ENCODE measurements at places on chromosomes 13 and 19. TPM values are rescaled to one million over a fixed set of nuclear protein-coding genes. Genes with fewer than 3 reads are reported as not detected.

LILRB2 gene
- not detected for total RNA-seq

BEST2 gene
- not detected for total RNA-seq

WDR87 gene
- total RNA-seq = not detected

- DNase-seq = no peak
Measured at GRCh38 chr13:49836516-49836915, 44.0 kb upstream of the KPNA3 start.

DNA sequence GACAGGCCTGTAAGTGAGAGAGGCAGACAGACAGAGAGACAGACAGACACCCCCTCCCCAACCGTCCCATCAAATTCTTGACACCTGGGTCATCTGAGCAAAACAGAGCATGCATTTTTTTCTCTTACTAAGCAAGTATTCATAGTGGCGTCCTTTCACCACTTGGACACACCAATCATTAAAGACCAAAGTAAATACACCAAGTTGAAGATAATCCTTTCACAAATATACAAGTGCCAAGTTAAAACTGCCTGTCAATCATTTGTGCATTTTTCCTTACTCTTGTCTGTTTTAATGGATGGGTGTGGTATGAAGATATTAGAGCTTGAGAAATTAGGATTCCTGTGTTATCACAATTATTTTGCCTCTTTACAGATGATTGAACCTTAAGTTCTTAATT lies 337.3 kb downstream of the ATP8A2 start:
- DNase-seq = peak; percentile 1

- no peak for DNase-seq
Measured at GRCh38 chr13:75135325-75135825, 346.6 kb downstream of the TBC1D4 start.

GRCh38 chr19:16600824-16601223 lies 27.2 kb downstream of the MED26 start:
- DNase-seq = no peak

DNA sequence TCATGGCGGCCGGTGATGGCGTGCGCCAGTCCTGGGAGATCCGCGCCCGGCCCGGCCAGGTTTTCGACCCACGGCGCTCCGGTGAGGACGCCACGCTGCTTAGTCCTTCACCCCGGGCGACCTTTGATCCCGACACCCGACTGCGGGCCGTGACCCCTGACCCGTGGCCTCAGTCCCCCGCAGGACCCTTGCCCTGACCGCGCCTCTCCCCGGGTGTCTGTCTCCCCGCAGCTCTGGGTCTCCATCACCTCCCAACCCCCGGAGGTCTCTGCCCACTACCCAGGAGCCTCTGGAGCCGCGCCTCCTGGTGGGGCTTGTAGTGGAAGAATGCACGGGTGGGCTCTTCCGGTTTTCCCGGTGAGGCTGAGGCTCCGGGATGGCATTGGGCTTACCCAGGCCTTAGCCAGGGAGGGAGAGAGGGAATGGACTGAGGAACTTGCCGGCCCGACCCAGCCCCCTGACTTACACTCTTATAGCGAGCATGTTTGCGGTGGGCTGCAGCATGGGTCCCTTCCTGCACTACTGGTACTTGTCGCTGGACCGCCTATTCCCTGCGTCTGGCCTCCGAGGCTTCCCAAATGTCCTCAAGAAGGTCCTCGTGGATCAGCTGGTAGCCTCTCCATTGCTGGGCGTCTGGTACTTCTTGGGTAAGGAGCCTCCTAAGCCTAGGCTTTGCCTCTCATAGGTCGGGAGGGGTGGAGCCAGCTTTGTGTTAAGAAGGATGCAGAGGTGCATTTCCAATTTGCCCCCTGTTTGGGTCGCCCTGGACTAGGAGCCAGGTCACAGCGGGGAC lies 566 bp downstream of the MPV17L2 start:
- no peak for DNase-seq

DNA sequence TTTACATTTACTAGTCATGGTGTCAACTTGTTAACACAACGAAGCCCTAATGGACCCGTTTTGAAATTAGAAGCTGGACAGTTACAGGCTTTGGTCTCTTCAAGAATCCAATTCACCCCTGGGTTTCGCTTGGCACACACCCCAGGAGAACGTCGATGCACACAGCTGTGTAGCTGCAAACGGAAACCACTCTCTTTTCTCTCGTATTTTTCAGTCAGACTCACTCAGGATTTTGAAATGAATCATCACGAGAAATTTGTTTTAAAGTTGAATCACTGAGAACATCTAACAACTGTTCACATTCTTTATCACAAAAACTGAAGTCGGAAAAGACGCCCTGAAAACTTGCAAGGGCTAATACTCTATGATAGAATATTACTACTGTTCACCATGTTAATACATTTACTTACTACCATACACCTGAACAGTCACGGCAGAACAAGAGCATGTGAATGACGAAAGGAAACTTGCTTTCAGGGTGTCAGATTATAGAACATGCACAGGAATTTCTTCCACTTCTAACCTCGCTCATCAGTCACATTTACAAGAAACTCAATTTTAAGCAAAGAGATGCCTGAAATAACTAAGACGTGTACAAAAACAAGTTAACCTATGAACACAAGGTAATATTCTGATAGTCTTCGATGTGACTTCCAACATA lies 4.7 kb downstream of the PNMA8A start:
- no peak for DNase-seq

DNA sequence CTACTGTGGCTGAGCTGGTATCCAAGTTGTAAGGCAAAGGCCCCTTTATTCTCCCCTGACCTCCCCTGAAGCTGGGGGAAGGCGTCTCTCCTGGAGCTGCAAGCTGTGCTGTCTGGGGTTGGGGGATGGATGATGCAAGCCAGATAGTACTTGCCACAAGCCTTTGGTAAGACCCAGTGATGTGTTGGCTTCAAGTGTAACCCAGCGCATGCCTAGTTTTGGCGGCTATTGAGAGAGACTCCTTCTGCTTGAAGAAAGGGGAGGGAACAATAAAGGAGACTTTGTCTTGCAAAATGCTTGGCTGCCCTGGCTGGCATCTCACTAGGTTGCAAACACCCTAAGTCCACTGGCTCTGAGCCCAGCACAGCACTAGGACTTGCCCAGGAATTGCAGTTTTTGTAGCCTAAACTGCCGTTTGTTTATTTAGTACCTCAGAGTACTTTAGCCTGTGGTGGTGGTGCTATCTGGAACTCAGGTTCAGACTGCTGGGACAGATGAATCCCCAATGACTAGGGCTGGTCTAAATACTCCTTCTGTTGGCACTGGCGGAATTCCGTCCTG lies 108.2 kb downstream of the TNFSF13B start:
- DNase-seq = no peak

- no peak for DNase-seq
Measured at GRCh38 chr19:16541526-16542044, 652 bp downstream of the CHERP start.

DNA sequence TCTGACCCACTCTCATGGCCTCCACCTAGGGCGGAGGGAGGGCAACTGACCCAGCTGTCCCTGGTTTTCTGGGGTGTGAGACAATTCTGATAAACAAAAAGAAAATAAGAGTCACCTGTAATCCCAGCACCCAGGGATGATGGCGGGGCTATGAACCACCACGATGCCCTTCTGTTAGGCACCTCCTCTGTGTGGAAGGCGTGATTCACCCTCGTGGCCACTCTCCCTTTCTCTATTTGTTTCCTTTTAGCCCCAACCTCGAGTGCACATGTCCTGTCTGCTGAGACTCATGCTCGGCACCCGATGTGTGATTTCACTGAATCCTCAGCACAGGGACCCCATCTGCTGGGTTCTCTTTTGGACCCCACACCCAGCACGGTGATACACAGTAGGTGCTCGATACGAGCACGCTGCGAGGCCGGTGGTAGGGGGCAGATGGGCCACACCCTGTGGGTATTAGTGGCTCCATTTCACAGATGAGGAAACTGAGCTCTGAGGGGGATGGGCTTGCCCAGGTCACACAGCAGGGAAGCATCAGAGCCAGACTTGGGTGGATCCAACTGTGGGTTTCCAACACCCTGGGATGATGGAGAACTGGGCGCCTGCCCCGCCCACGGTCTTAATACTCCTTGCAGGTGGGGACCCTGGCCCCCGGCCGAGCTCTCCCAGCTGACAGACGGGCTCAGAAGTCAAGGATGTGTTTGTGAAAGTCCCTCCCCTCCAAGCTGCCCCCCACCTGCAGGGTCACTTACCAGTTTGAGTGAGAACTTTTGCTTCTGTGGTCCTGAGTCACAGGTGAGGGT lies 24.9 kb downstream of the VRK3 start:
- DNase-seq = no peak

DNA sequence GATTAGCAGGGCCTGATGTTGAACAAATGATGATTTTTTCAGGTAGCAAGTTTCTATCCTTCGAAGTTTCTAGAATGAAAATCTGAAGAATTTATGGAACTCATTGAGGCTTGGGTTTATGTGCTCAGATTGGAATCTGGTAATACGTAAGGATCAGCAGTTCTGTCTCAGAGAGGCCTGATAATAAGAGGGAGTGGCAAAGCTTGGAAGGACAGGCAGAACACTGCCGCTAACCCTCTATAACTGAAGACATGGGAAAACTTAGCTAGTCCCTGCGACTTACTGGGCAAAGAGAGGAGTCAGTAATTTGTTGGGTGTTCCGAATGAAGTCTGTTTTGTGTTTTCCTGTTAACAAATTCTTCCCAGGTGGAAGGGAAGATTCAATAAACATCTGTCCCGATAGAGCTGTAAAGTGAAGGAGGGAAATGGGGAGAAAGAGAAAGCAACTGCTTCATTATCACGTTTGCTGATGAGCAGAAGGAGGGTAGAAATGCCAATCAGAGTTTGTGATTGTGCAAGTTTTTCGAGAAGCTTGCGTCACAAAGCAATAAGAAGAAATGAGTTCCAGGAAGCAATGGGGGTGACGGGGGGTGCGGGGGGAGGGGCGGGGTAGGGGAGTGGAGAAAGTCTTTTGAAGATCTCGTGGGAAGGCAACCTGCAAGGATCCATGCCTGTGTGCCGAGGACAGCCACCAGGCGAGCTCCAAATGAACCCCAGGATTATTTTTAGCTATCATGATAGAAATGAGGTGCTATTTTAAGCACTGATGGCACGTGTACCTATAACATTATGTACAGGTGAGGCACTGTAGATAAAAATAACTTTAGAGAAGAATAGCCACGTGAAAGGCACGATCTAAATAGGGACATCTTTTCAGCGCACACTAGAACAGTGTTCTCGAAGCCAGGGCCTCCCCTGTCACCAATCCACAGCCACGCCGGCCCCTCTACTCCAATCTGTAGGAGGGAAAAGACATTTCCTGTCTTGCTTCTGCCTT lies 224.1 kb downstream of the FGF9 start:
- DNase-seq = no peak

Data from NCI-H460 (cell line).